ENCODE measurements at places on chromosomes 12 and 14.
A peak's percentile ranks its signal among the peaks of the same experiment; 100 is the strongest.

GRCh38 chr12:117105902-117106301 lies 6.7 kb upstream of the TESC start:
- peak; percentile 11 for DNase-seq

DNA sequence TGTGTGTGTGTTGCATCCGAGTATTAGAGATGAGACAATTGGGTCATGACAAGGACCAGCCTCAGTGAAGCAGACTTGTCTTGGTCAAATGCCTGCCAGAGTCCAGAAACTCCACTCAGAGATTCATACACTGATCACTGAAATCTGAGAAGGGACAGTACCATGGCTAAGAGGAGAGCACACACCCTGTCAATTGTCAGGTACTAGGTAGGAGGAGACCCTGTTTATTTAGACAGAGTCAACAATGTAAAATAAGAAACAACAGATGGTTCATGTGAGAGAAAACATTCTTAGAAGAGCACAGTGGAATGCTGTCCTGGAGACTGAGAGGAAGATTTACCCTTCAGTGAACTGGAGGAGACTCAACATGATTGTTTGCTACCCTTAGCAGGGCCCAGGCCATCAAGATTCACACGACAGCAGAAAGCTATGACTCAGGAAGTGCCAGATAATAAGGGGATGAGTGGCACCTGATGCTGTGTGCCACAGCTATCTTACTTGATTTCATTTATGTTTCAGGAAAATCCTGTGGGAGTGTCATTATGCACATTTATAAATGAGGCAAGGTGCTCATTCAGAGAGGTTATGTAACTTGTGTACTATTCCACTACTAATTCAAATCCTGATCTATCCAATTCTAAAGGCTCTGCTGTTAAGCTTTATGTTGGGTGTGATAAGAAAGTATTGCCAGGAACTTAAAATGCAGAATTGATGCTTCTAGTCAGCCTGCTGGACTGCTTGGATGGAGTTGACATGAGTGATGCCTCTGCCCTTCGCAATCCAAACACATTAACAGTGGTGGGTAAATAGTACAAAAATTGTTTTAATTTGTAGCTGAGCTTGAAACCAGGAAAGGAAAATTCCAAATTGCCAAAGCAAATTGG lies 136.6 kb upstream of the NEDD1 start:
- DNase-seq, result no peak

GRCh38 chr12:27822076-27822712 lies 42.2 kb upstream of the MANSC4 start:
- DNase-seq, result peak; percentile 60

DNA sequence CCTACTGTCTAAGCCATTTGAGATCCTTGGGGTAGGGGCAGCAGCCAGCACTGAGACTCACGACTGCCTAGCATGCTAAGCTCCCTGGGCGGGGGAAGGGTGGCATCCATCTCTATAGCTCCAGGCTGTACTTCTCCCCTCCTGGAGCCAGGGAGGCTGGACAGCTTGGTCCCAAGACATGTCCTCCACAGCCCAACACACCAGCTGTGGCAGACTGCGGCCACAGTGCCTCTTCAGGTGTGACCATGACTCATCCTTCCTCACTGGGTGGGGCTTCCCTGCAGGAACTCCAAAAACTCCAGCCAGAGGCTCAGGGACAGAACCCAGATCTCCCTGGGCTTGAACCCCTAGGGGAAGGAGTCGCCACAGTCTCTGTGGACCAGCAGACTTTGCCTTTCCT lies 193.9 kb downstream of the GPHN start:
- DNase-seq, result no peak

GRCh38 chr12:46590991-46591703 lies 218.6 kb upstream of the SLC38A2 start:
- no peak for DNase-seq

DNA sequence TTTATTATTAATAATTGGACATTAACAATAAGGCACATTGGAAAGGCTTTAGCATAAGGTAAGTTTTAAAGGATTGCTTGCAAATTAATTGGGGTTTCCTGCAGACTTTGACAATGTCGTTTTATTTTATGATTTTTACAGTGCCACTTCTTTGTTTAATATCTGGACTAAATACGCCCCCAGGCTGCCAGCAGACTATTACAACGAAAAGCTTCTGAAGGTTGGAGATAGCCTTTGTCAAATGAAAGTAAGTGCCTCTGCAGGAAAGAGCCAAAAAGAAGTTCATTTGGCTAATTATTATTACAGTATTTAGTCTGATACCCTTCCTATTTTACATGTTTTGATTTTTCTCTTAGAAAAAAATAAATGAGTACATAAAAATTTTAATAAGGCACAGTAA lies 11.3 kb downstream of the CFAP54 start:
- DNase-seq, result no peak
